Ureter (tissue), 1 donor: ENCODE measurements at places on chromosomes 3 and 15.

DNA sequence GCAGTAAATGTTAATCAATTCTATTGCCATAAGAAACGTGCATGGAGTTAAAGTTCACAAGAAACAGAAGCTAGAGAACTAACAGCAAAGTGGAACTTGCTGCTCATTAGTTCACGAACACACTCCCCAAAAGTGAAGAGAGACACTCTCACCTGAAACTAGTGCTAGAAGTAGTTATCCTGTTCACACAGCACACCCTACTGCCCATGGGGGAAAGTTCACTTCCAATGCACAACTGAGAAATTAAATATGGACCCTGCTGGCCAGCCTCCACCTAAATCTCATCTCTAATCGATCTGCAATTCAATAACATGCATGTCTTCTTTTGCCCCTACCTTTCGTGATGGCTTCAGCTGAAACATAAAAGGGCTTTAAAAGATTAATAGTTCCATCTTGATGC, 39.4 kb upstream of the FRMD4B start:
- no peak for DNase-seq

DNA sequence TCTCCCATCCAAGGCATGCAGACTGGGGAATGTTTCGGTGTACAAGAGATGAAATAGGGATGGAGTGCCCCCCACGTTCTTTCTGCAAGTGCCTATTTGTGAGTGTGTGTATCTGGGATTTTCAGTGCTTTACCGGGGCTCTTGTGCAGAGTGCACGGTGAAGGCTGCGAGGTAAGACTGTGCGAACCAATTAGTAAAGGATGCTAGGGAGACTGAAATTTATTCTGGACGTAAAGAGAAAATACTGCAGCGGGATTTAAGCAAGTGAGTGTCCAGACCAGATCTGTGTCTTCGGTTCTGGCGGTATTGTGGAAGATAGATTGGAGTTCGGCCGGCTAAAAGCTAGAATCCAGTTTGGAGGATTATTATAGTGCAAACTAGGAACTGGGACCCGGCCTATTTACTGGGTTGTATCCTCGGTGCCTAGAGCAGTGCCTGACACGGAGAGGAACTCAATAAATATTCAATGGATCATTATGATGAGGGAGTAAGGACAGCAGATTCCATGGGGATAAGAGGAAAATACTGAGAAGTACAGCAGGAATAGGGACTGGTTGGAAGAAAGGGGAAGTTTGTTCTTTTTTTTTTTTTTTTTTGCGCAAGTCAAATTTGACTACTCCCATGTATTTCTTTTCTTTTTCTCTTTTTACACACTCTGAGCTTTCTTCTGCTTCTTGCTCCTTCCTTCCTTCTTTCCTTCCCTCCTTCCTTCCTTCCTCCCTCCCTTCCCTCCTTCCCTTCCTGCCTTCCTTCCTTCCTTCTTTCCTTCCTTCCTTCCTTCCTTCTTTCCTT, 580 bp upstream of the MAGEF1 start:
- no peak for DNase-seq

DNA sequence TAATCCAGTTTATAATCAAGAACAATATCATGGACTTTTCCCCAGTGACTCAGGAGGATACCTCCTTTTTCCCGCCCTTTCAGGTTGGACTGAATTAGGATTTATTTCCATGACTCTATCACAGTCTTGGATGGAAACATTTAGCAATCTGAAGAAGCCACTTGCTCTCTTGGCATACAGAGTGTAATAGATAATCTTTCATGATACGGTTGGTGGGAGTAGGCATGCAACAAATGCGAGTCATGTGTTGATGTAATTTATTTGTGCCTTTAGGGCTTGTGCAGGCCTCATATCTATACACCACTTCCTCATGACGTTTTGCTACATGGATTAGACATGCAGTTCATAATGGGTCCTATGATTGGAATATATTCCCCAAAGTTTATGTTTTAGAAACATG, 54.2 kb upstream of the MCTP2 start:
- no peak for DNase-seq

GRCh38 chr3:170949211-170949610, 40.8 kb upstream of the EIF5A2 start:
- DNase-seq: no peak

DNA sequence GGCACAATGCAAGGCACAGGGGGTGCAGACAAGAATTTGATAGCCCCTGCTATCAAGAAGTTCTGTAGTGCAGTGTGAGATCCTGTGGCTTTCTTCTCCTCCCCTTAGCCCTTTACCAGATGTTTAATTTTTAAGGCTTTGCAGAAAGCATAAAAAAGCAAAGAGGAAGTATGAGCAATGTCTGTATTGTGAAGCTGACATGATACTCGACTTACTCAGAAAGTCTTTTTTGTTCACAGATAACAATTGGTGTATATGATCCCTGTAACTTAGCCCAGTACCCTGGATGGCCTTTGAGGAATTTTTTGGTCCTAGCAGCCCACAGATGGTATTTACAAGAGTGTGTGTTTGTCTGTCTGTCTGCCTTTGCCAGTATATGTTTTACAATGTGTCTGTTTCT, 58.9 kb downstream of the ATG7 start:
- DNase-seq: no peak

DNA sequence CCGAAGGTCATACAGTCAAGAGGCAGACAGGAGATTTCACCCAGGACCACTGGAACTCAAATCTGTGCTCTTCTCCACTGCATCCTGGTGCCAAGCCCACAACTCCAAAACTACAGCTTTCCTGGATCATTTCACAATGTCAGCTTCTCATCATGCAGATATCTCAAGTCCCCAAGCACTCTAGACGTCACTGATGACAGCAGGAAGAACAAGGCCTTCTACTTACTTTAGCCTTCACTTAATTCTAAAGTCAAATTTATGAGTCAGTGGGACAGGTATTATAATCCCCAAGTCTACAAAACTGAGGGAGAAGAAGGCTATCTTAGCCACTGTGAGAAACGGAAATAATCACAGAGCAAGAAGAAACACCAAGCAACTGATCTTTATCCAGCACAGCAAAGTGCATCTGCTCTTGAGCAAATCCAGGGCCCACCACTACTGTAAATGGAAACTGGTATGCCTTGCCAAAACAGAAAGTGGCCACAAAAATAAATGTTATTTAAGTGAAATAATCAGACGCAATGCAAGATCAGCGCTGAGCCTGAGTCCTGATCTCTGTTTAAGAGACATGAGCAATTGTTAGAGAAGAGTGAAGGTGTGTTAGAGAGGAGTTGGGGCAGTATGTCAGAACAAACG, 928 bp downstream of the RAD18 start:
- no peak for DNase-seq

DNA sequence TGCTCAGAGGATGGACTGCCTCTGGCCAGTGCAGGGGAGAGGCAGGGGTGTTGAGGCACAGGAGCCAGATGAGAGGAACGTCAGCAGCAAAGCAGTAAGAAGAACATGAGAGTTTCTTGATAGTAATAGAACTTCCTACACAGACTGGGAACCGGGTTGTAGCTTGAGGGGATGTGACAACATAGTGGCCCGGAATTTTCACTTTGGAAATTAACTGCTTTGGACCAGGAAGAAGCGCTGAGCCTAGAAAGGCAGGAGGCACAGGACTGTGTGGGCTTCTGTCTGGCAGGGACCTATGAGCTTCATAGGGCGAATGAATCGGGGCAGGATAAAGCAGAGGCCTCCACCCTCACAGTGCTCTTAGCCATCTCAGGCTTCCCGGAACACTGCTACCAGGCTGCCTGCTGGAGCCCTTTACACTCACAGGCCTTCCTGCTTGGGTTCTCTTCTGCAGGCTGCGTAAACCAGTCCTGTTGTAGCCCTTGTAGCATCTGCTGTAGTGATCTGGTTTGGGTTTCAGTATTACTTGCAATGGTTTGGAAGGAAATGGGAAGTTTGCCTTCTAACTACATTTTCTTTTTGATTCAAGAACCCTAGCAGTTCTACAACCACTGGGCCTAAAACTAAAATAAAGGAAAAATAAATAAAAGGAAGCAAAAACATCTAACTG, 3.3 kb upstream of the ADPGK start:
- no peak for DNase-seq
